Posterior cingulate gyrus (tissue), 11 donors: ENCODE measurements at places on chromosomes 5 and 9.

DNA sequence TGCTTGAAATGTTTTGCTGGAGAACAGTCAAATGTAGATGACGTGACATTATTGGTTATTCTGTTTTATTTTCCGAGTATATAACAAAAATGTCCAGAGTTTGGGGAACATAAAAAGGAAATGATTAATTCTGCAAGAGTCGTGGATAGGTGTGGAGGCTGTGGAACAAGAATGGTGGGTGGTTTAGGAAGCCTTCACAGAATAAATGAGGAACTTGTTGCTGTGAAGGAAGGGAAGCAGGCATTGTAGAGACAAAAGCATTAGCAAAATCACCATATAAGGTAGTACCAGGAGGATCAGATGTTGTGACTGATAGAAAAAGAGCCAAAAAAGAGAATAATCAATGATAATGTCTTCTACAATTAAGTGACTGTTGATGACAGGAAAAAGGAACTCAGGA is 66.2 kb upstream of the CNTLN start:
- no peak for DNase-seq

- no peak for DNase-seq
These were observed 232.1 kb downstream of the ENC1 start for GRCh38 chr5:74408150-74409043.

- DNase-seq, result no peak
These were observed 9.9 kb downstream of the SLC25A25 start for GRCh38 chr9:128077847-128078503.

DNA sequence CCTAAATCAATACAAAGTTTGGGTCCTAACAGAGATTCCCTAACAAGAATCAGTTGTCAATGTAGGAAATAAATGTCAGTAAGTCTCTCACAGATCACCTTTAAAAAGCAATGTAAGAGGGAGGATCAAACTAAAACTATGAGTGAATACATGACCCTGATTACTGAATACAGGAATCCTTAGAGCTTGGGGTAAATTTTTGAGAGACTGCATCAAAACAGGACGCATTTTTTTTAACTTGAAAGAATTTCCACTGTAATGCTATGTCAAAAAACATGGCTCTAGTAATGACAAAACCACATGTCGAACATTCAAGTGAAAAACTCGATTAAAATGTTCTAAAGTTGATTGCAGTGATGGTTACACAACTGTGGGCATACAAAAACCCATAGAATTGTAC is 21.9 kb downstream of the ZDHHC21 start:
- no peak for DNase-seq

- DNase-seq, result no peak
These were observed 132.6 kb downstream of the TENT4A start for GRCh38 chr5:6845856-6846255.

GRCh38 chr9:134234001-134234660 is 69.8 kb upstream of the RNU6ATAC start:
- no peak for DNase-seq

DNA sequence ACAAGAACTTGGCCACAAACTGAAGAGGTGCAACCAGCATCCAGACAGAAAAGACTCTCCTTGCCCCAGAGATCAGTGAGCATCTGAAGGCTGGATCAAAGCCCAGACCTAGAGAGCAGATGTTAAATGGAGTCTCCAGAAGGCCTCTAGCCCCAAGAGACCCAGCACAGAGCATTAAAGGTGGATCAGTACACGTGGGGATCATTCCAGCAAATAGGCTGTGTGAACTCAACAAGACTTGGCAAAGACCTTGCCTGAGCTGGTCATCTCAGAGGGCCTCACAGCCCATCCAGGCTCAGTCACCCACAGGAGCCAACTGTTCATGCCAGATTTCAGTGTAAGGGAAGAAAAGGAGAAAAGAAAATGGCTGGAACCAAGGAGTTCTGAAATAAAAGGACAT is 214.0 kb downstream of the ENC1 start:
- no peak for DNase-seq

DNA sequence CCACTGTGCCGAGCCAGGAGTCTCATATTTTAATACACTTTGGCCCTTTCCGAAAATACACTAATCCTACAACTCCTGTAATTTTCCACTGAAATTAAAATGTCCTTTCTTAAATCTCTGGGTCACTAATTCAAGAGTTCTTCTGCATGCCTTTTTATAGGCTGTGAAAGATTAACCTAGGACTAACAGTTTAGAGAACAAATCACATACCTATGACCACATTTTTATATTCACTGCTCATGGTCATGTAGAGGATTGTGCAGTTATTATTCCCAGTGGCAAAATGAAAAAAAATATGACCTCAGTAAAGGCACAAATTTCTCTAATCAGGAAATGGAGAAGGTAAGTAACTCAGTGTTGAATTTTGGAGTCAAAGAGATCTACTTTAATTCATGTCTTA is 33.4 kb downstream of the SLCO4C1 start:
- DNase-seq, result no peak

GRCh38 chr5:153496835-153497234 is 6.4 kb downstream of the GRIA1 start:
- no peak for DNase-seq

DNA sequence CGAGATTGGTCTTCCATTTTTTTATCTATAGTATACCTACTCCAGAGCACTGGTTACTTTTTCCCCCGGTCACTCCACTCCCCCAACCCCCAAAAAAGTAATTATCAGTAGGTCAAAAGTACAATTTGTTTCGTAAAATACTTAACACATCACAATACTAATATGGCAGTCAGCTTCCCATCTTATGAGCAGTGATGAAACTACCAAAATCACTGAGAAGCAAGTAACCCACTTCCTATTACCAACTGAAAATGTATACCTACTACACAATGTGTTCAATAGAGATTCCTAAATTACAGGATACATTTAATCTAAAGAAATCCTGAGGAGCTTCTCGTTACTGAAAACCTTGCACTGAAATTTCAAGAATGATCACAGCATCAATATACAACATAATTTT is 1.9 kb downstream of the CERT1 start:
- no peak for DNase-seq

GRCh38 chr5:36881807-36882206 is 5.2 kb downstream of the NIPBL start:
- no peak for DNase-seq

- no peak for DNase-seq
These were observed 43.2 kb upstream of the NR3C1 start for GRCh38 chr5:143446535-143447226.

DNA sequence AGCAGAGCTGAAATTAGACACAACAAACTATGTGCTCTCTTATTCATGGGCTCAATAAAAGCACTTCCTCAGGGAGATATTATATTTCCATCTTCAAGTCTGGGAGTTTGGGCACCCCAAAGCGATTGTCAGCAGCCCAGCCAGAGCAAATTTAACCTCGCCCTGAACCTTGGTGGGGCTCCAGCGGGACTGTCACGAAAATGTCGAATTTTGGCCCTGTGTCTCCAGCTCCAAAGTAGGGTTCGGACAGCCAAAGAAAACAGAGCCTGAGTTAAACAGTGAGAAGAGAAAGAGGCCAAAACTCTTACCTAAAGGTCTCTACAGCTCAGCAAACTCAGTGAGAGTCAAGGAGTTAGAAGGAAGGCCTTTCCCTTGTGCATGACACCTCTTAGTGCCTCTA is 432.9 kb downstream of the SPATA31D1 start:
- no peak for DNase-seq

DNA sequence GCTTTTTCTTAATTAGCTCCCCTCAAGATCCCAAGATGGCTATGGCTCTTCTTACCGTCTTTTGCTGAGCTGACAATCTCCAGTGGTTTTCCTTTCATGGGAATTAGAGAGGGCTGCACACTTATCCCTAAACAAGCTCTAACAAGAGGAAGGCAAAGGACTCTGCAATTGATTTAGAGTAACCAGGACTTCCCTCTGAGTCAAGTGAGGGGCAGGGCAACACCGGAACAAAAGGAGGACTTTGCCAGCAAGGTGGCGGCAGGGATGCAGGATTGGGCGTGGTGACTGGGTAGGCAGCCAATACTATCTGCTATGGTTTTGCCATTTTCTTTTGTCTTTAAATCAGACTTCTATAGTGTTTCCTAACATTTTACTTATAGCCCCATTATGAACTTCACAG is 9.8 kb downstream of the SLC44A1 start:
- no peak for DNase-seq

DNA sequence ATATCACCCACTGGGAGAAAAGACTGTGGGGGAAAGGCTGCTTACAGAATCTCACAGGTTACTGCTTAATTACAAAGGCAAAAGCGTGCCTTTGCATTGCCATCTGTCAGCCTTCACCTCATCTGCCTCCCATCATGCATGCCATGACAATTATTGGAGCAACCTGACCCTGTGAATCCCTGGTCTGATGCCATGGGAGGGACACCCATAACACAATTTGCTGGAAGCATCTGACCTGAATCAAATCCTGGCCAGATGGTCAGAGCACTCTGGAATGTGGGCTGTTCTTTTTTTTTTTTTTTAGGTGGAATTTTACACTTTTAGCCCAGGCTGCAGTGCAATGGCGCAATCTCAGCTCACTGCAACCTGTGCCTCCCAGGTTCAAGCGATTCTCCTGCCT is 11.6 kb upstream of the RETREG1 start:
- no peak for DNase-seq

- DNase-seq, result no peak
These were observed 37.5 kb downstream of the SPOCK1 start for GRCh38 chr5:137461391-137462264.

GRCh38 chr5:80904533-80905187 is 55.5 kb upstream of the RASGRF2 start:
- DNase-seq, result no peak

GRCh38 chr9:16726029-16726428 is 144.4 kb downstream of the BNC2 start:
- DNase-seq, result no peak

- DNase-seq, result no peak
These were observed 37.4 kb downstream of the ZFAND5 start for GRCh38 chr9:72327631-72328030.
